ENCODE measurements at places on chromosomes 11 and 22.

DNA sequence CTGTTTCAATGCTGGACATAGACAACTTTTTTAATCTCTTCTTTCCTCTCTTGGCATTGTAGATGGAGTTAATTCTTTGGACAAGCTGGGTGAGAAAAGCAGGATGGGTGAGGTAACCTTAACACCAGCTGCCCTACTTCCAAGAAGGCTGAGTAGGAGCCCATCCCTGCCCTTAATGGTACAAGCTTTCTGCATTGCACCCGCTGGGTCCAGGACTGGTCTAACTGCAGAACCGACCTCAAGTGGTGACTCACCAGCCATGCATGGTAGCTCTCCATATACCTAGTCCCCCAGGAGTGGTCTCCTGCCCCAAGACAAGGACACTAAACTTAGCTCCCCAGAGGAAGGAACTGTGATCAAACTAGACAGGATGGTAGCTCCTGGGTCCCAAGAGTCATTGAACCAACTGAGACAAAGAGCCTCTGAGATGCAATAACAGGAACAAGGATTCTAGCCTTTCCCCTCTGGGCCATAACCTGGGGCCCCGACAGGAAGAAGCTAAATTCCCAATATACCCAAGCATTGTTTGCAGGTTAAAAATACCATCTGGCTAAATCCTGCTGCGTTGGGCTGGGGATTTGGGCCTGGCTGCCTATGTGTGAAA is 32.1 kb downstream of the RPL27A start:
- no peak for DNase-seq

GRCh38 chr11:66111158-66111557 is 41.1 kb downstream of the PACS1 start:
- DNase-seq, result no peak

DNA sequence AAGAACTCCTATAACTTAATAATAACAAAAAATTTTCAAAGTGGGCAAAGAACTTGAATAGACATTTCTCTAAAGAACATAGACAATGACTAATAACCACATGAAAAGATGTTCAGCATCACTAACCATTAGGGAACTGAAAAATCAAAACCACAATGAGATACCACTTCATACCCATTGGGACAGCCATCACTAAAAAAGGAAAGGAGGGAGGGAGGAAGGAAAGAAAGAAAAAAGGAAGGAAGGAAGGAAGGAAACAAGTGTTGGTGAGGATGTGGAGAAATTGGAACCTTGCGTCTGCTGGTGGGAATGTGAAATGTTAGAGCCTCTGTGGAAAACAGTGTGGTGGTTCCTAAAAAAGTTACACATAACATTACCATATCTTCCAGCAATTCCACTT is 55.8 kb downstream of the MS4A13 start:
- no peak for DNase-seq

DNA sequence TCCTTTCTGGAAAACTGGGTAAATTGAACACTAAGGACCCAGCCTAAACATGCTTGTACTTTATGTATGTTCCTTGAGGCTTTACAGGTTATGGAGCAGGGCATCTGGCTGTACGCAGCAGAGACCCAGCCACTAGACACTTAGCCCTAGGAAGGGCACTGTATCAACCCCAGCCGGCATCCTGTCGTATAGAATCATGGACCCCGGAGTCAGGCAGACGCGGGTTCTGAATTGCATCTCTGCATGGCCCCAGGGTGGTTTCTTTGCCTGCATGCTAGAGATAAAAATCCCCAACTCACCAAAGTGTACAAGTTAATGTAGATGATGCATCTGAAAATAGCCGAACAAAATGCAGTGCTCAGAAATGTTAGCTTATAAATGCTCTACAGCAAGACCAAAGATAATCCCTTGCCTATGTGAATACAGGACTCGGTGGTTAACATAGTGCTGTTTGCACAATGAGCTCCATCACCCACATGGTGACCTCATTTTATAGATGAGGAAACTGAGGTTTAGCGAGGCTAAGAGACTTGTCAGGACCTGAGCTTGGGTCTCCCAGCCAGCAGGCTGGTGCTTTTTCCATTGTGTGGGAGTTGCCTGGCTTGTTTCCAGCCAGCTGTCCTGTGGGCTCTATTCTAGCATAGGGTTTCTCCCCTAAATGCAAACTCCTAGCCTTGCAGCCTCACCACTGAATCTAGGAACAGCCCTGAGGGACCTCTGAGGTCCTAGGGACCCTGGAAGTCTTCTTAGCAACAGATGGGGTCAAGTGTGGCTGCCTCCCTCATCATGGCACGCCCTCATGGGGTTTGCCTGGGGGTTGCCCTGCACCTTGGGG is 7.3 kb downstream of the CD6 start:
- no peak for DNase-seq

GRCh38 chr22:47047321-47048122 is 285.1 kb downstream of the TBC1D22A start:
- no peak for DNase-seq

DNA sequence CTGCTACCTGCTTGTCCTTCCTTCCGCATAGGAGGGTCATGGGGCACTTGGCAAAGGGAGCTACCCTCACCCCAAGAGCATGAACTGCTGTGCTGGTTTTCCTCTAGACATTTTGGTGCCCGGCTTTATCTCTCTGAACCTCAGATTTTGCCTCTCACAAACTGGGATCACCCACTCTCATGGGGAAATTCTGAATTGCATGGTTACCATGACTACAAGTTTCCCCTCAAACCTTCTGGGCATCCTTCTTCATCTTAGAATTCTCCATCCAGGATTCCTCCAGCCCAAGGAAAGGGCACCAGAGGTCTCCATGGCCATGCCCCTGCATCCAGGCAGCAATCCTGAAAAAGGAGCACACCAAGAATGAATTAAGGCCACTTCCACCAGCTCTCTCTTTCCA is 180.1 kb upstream of the NECTIN1 start:
- no peak for DNase-seq

DNA sequence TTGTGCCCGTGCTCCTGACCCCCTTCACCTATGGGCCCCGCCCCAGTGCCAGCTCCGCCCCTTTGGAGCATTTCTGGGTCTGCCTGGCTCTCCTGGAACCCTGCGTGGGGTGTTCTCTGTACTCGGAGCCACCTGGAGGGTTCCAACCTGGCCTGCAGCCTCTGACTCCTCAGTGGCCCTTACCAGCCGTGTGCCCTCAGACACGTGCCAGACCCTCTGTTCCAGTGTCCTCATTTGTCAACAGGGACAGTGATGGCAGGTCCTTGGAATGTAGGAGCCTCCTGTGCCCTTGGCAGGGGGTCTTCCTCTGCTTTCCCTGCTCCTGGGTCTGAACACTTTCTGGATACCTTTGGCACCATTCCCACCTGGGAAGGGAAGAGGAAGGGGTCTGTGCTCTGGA is 96.4 kb downstream of the CACNA1I start:
- DNase-seq, result no peak

- DNase-seq, result no peak
Measured at GRCh38 chr11:35152575-35152974, 13.6 kb downstream of the CD44 start.

DNA sequence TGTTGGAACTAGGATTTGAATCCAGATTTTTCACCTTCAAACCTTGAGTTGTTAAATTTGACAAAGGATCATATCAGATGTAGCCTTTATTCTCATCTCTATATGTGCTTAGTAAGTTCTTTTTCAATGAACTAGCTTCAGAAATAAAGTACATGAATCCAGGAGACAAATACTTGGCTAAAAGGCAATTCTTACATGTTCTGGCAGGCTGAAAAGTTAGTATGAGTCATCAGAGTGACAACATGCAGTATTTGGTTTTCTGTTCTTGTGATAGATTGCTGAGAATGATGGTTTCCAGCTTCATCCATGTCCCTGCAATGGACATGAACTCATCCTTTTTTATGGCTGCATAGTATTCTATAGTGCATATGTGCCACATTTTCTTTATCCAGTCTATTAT is 40.4 kb downstream of the BBOX1 start:
- no peak for DNase-seq

GRCh38 chr11:108483163-108483562 is 15.0 kb downstream of the POGLUT3 start:
- no peak for DNase-seq

GRCh38 chr11:15053191-15053685 is 20.2 kb upstream of the CALCB start:
- DNase-seq, result no peak

- no peak for DNase-seq
Measured at GRCh38 chr11:33333816-33334215, 76.6 kb downstream of the HIPK3 start.

- no peak for DNase-seq
Measured at GRCh38 chr22:39453765-39454378, 2.9 kb upstream of the MGAT3 start.

DNA sequence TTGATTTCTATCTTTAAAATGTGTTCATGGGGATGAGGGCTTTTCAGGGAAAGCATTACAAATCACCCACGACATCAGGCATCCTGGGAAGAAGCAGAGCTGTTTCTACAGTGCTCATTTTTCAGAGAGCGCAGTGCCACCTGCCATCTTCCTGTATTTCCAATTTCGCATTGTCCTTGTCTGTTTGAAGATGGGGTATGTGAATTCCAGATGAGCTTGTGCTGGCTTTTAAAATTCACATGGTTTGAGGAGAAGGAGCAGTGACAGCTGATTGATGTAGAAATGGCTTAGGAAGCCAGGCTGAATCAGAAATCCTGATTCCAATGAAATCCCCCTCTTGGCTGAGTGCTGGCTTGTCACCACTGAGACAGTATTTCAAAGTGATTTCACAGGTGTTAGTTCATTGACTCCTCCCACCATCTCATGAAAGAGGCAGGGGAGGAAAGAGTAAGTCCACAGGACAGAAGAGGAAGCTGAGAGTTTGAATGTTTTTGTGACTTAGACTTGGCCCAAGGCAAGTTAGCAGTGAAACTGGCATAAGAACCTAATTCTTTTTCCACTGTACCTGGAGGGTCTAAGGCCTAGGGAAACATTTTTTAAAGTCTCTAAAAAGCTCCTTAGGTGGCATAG is 344.6 kb upstream of the C11orf87 start:
- DNase-seq, result no peak

DNA sequence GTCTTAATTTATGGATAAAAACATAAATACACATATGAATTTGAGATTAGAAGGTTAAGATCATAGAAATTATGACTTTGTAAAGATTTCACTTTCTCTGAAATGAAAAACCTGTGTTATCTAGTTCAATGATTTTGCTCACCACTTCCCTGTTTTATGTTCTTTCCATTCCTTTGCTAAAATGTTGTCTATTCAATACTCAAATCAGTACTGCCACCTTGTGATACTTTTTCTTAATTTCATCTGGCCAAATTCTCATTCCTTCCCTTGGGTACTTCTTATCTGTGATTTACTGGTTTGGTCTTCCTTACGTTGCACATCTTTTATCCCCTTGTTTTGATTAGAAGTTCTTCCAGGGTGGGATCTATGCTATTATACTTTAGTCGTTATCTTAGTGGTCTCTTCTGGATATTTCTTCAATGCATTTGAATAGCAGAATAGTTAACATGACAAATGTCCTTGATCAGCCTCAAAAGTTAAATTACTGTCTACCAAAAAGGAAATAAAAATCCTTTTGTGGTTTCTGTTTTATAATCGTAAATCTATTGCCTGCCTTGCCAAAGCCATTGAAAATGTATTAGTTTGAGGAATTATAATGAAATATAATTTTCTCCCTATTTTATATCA is 197.0 kb downstream of the PGR start:
- DNase-seq, result no peak

DNA sequence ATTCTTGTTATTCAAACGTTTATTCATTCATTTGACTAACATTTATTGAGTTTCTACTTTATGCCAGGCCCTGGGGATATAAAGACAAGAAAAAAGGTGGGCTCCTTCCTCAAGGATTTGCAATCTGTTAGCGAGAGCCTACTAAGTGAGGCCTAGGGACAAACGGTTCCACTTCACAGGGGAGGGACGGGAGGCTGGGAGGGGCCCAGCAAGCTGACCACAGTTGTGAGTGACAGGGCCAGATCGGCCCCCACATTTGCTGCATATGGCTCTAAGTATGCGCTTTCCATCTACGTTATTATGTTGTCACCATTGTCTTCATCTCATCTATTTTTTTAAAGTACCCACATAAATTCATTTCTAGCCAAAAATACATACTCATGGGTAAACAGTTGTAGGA is 271.1 kb downstream of the BUD13 start:
- DNase-seq, result no peak

GRCh38 chr22:47575291-47575690 is 812.8 kb downstream of the TBC1D22A start:
- no peak for DNase-seq

DNA sequence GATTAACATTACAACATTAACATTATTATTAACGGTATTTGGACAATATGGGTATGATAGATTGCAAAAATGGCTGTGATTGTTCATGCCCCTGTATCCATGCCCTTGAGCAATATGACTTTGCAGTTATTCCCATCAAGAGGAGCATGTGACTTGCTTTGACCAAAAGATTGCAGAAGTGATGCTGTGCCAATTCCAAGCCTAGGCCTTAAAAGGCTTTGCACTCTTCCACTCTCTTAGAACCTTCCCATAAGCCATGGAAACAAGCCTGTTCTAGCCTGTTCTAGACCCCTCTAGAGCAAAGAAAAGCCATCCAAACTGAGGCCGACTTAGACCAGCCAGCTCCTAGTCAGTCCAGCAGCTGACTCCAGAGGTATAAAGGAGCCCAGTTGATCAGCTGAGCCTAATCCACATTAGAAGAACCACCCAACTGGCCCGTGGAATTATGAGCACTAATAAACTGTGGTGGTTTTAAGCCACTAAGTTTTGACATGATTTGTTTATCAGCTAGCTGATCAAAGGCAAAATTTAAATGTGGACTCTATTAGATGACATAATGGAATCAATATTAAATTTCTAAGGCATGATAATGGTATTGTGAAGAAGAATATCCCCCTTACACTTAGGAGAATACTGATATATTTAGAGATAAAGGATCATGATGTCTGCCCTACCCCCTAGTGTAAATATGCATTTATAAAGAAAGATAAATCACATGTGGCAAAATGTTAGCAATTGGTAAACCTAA is 28.6 kb downstream of the RAB30 start:
- DNase-seq, result no peak

DNA sequence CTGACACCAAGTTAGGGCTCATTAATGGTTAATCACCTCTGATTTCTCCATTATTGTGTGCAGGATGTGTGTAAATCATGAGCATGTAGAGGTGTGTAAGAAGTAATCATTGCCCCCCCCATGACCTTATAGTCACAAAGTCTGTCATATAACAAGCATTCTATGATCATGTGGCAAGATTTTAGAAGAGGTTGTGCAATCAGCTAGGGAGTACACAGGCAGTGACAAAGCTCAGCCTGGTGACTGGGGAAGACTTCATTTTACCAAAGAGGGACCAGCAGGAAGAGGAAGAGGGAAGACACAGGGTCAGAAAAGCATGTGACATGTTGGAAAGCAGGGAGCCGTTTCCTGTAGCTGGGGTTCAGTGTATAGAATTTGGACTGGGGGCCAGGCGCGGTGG is 176.5 kb upstream of the LARGE1 start:
- DNase-seq, result no peak

- DNase-seq, result no peak
Measured at GRCh38 chr11:133508468-133508867, 23.8 kb downstream of the OPCML start.

GRCh38 chr11:67409261-67409666 is 5.4 kb downstream of the TBC1D10C start:
- DNase-seq, result no peak

GRCh38 chr11:75429902-75430713 is 2.9 kb downstream of the KLHL35 start:
- DNase-seq, result no peak

Measured in ascending aorta (tissue), 2 donors.